ENCODE measurements at places on chromosomes 12 and 14.

- no peak for DNase-seq
Observed at GRCh38 chr14:24991288-24991687, 58.7 kb downstream of the STXBP6 start.

- no peak for DNase-seq
Observed at GRCh38 chr12:72622556-72622955, 350.4 kb downstream of the TRHDE start.

DNA sequence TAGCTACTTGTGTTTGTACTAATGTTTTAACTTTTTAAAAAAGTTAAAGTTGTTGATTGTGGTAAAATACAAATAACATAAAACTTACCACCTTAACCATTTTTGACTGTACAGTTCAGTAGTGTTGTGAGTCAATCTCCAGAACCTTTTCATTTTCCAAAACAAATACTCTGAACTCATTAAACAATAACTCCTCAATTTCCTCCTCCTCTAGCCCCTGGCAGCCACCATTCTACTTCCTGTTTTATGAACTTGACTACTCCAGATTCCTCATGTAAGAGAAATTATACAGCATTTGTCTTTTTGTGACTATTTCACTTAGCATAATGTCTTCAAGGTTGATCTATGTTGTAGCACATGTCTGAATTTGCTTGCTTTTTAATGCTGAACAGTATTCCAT is 299.1 kb upstream of the AMIGO2 start:
- no peak for DNase-seq

DNA sequence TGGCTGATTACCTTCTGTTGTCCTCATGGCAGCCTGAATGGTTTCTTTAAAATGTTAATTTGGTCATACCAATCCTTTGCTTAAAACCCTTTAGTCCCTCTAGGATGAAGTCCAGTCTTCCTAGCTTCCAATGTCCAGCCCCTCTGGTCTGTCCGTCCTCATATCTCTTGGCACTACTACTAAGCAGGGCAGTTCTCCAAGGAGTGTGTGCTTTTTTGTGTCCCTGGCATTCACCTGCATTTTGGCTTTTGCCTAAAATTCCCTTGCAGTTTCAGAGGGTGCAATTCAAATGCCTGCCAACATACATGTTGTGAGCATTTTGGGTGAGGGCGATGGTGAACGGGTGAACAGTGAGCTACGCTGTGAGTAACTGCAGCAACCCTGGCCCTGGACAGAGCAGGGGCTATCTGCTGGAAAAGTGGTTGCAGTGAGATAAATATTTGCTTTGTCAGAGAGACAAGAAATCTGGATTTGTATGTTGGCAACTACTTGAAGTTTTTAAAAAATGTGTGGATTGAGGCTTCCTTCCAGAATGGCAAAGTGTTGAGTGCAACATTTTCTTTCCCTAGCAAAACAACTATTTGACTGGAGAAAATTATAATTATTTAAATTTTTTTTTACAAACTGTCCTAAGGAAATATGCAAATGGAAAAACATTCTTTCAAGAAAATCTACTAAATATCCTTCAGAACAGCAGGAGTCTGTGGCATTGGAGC is 14.6 kb downstream of the GALNT8 start:
- DNase-seq: no peak

- DNase-seq: no peak
Observed at GRCh38 chr12:127565241-127565640, 701.7 kb upstream of the TMEM132C start.

DNA sequence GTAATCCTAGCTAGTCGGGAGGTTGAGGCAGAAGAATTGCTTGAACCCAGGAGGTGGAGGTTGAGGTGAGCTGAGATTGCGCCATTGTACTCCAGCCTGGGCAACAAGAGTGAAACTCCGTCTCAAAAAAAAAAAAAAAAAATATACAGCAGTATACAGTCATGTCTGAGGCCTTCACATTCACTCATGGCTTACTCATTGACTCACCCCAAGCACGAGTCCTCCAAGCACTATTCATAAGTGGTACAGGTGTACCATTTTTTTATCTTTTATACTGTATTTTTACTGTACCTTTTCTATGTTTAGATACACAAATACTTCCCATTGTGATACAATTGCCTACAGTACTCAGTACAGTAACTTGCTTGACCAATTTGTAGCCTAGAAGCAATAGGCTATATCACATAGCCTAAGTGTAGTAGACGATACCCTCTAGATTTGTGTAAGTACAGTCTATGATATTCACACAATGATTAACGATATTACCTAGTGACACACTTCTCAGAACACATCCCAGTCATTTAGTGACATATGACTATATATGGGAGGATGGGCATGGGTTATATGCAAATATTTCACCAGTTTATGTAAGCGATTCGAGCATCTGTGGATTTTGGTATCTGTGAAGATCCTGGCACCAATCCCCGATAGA is 12.2 kb downstream of the LLPH start:
- no peak for DNase-seq

DNA sequence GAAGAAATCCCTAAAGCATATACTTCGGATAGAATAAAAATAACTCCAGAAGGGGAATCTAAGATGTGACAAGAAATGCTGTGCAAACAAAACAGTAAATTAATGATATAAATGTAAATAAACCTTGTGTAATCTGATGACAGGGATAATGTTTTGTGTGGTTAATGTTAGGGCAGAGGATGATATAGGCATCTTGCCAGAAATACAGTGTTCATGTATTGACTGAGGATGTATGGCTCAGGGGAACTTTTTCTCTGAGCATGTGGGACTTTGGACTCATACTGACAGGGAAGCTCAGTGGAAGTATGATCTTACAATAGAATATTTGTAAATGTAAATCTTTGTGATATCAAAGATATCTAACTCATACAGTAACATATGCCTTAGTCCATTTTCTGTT is 420.2 kb downstream of the TMTC2 start:
- no peak for DNase-seq

- no peak for DNase-seq
Observed at GRCh38 chr12:11980115-11980514, 90.6 kb upstream of the BCL2L14 start.

- DNase-seq: no peak
Observed at GRCh38 chr14:51039252-51039651, 55.7 kb downstream of the TRIM9 start.

GRCh38 chr14:96434040-96434439 is 42.1 kb downstream of the AK7 start:
- no peak for DNase-seq

DNA sequence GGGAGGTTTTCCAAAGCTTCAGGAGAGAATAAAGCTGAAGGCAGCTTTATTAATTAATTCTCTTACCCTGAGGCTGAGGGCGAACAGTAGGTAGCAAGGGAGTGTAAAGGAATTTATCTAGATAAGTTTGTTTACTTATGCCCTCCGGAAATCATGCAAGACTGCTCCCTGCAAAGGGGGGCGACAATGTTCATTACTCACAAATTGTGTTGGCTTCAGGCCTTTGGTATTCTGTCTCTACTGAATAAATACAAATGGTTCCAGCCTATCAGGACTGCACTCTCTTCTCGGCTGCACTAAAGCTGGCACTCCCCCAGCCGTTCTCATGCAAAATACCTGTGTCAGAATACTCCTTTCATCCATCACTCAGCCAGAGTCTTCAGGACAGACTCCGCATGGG is 120.8 kb downstream of the PPHLN1 start:
- DNase-seq: no peak

- DNase-seq: no peak
Observed at GRCh38 chr12:115439008-115439601, 755.1 kb upstream of the TBX3 start.

DNA sequence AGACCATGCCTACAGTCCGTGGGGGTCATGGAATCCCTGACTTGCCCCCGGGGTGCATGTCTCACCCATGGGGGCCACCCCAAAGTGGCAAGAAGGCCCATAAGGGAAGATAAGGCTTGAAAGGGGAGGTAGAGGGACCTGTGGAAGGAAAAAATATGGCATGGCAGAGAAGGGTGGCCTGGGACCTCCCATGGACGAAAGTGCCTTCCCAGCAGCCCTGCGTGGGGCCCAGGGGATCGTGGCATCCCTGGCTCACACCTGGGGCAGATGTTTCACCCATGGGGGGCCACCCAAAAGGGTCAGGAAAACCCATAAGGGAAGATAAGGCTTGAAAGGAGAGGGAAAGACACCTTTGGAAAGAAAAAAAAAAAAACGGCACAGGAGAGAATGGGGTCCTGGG is 264.6 kb downstream of the ALG10 start:
- DNase-seq: no peak

DNA sequence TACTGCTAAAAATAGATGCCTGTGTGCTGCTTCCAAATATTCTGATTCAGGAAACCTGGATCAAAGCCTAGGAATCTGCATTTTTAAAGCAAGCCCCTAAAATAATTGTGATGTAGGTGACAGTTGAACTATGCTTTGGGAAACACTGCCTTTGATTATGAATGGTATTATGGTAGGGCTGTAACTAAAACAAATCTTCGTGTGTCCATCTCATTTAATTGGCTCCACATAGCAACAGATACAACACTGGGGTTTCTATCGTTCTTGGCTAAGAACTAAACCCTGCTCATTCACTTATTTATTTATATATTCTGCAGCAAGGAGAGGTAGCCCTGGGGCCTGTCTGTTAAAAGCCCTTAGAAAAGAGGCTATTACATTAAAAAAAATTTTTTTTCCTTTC is 23.0 kb upstream of the ITGA5 start:
- DNase-seq: no peak

GRCh38 chr12:112196196-112196875 is 71.0 kb downstream of the TRAFD1 start:
- DNase-seq: no peak

GRCh38 chr12:131828671-131829355 is 620 bp downstream of the MMP17 start:
- no peak for DNase-seq

- DNase-seq: no peak
Observed at GRCh38 chr12:2068653-2069052, 15.9 kb downstream of the CACNA1C start.

DNA sequence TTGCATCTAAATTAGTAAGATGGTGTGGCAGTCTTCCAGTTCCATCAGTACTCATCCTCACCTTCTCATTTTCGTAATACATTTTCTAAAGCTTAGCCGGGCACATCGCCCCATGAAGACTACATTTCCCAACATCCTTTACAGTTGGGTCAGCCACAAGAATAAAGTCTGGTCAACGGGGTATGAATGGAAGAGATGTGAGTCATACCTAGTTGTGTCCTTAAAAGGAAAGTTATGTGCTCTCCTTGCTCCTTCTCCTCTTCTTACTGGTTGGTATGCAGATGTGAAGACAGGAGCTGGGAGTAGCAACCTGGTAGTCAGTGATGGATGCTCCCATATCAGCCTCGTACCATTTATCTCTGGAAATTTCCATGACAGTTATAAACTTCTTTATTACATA is 35.9 kb upstream of the EGLN3 start:
- DNase-seq: no peak

GRCh38 chr12:62370189-62370588 is 96.4 kb upstream of the MON2 start:
- no peak for DNase-seq

DNA sequence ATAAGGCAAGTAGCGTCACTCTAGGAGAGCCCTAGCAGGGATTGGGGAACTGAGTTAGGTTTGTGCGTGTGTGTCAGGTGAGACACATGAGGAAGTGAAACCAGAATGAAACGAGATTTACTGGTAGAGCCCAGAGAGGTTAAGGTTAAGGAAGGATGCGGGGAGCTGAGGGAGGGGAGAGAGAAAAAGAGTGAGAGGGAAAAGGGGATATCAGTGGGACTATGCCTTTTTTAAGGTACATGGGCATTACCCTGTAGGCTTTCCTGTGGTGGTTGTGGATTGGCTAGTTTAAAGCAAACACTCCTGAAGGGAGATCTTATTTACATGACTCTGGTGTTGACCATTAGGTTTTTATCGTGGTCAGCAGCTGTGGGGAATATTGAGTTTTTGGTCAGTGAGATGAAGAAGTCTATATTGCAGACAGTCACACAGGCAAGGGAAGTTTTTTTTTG is 13.9 kb downstream of the ZDHHC17 start:
- no peak for DNase-seq

DNA sequence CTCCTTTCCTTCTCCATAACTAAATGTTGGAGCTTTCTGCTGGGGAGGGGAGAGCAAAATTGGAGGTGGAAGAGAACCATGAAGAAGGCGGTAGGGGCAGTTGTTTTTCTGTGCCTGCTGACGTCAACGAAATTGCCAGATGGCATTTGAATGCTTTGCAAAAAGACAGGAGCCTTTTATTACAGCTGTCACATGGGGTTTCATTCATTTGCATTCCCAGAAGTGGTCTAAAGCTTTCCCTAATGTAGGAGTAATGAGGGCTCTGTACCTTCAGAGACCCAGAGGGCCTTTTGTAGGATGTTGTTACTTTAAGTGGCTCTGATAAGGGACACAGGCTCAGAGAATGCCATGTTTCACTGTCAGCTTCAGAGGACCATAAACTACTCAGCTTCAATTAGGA is 107.1 kb upstream of the SLCO1C1 start:
- DNase-seq: no peak

- no peak for DNase-seq
Observed at GRCh38 chr12:12069821-12070548, 754 bp upstream of the BCL2L14 start.

- DNase-seq: no peak
Observed at GRCh38 chr12:94059394-94060368, 88.7 kb upstream of the PLXNC1 start.

DNA sequence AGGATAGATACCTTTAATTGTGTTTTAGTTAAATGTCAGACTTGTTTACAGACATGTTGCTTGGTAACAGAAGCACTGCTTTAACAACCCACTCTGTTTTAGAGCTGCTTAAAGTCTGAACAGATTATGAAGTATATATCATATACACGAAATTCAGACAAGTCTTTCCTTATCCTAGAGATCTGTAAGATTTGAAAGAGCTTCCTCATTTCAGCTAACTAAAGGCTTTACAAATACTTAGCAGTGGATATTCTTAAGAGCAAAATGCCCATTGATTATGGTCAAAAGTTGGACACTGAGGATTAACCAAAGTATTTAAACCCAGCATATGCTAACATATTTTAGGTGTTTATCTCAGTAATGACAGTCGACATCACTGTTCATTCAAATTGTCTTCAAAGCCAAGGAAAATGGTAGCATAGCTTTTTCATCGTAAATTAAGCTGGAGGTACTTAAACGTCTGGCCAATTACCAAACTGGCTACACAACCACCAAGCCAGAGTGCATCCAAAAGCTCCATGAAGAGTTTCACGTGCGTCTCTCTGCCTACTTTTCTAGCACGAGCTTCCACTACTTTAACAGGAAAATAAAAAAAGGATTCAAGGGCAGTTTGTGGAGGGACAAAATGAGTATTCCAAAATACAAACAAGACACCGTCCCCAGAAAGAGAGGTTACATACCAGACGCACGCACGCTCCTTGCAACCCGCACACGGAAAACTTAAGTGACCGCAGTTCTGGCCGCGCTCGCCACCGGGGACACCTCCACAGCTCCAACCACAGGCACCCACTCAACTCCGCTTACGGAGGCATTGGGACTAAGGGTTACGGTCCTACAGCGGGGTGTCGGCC is 565 bp downstream of the CEP83 start:
- no peak for DNase-seq

All from cortex of kidney (tissue), 1 donor.